ENCODE measurements at places on chromosomes 11 and 22.

GRCh38 chr22:28357193-28357592 lies 322.4 kb downstream of the TTC28 start:
- no peak for DNase-seq

- no peak for DNase-seq
Observed at GRCh38 chr11:34495239-34495723, 18.3 kb downstream of the ELF5 start.

GRCh38 chr11:117970400-117971024 lies 15.7 kb upstream of the IL10RA start:
- no peak for DNase-seq

GRCh38 chr11:103970701-103971249 lies 65.7 kb upstream of the DDI1 start:
- DNase-seq, result no peak

GRCh38 chr11:85652786-85653447 lies 5.2 kb downstream of the TMEM126A start:
- DNase-seq, result no peak

GRCh38 chr11:72871119-72871518 lies 56.9 kb downstream of the ATG16L2 start:
- DNase-seq, result no peak

- DNase-seq, result peak; percentile 89
Observed at GRCh38 chr11:87454241-87454640, 416.5 kb downstream of the TMEM135 start.

GRCh38 chr22:43412808-43413795 lies 1.3 kb downstream of the MPPED1 start:
- DNase-seq, result no peak

GRCh38 chr11:67119585-67120391 lies 725 bp downstream of the KDM2A start:
- DNase-seq, result peak; percentile 42

DNA sequence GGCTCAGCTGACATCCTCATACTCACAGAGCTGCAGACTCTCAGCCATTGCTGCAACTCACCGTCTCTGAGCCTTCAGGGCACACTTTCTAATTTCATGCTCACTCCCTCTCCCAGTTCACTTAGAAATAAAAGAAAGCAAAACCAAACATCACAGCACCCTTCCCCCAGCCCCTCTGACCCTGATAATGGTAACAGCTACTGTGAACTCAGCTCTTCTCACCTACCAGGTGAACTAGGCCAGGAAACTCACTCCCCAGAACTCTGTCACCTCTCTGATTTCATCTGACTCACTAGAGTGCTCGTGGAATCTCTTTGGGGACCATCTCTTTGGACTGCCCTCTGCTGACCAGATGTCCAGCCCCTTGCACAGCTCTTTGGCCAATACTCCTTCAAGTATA lies 14.5 kb upstream of the PARVA start:
- DNase-seq, result no peak

- no peak for DNase-seq
Observed at GRCh38 chr22:27961182-27961581, 42.1 kb upstream of the PITPNB start.

GRCh38 chr11:75388386-75389275 lies 10.7 kb upstream of the RPS3 start:
- DNase-seq, result peak; percentile 86

All from RPMI8226 (cell line).